ENCODE measurements at places on chromosomes 2 and 18. TPM values are rescaled to one million over a fixed set of nuclear protein-coding genes. Genes with fewer than 3 reads are reported as not detected.

DNA sequence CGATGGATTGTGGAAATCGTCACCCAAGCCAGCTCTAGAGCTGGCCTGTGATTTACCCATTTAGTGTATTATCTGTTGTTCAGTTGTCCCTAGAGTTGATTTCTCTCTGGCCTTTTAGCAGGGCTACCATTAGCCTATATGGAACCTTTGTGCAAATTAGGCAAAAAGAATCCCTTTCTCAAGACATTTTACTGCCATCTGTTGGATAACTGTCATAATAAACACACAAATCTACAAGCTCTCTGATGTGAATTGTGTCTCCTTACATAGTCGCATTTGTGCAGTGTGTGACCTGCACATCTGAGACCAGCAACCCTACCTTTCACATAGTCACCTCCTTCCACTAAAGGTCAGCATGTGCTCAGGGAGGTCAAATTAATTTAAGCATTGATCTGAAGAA lies 34.0 kb downstream of the LOXHD1 start:
- no peak for DNase-seq
- H3K4me1 ChIP-seq = no peaks in the 10 kb centered on the region
- H3K36me3 ChIP-seq = no peaks in the 10 kb centered on the region
- no peak overlapping the region for H3K4me3 ChIP-seq

- no peak overlapping the region for H3K4me3 ChIP-seq
- H3K27me3 ChIP-seq = no peaks in the 10 kb centered on the region
- DNase-seq = peak; percentile 53
- H3K27ac ChIP-seq = no peak overlapping the region
- peaks cover 15% of the 10 kb centered on the region for H3K36me3 ChIP-seq
These were observed 6.2 kb downstream of the COPS8 start for GRCh38 chr2:237091779-237092436.

DNA sequence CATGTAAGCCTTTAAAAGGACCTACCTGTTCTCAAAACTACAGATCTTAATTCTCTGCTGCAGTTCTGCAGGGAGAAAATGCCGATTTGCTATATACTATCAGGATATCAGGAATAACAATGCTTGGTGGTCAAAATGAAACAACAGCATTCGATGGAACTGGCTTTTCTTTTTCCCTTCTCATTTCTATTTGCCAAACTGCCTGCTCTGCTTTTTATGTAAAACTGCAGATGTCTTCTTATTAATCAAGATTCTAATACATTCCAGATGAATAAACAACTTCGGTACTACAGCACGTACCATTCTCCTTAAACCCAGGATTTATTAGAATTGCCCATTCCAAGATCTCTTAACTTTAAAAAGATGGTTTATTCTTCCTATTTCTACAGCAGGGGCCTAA lies 100.9 kb downstream of the ZNF521 start:
- H3K4me3 ChIP-seq = no peak overlapping the region
- H3K27me3 ChIP-seq = no peaks in the 10 kb centered on the region
- H3K4me1 ChIP-seq = peaks cover 18% of the 10 kb centered on the region
- no peaks in the 10 kb centered on the region for H3K36me3 ChIP-seq
- H3K27ac ChIP-seq = no peak overlapping the region

The CRYGB gene
- not detected for total RNA-seq

The TUBB8B gene
- total RNA-seq = not detected

The GULP1 gene
- total RNA-seq = 39.4 TPM

The KDM3A gene
- 83.4 TPM for total RNA-seq

The UGT1A1 gene
- not detected for total RNA-seq

The LYG1 gene
- 1.1 TPM for total RNA-seq
